ENCODE measurements at places on chromosomes 13 and 19.
A peak's percentile ranks its signal among the peaks of the same experiment; 100 is the strongest.

GRCh38 chr13:34942732-34943435, 814 bp downstream of the NBEA start:
- DNase-seq = no peak

GRCh38 chr13:77537289-77537919, 1.9 kb downstream of the SCEL start:
- no peak for DNase-seq

DNA sequence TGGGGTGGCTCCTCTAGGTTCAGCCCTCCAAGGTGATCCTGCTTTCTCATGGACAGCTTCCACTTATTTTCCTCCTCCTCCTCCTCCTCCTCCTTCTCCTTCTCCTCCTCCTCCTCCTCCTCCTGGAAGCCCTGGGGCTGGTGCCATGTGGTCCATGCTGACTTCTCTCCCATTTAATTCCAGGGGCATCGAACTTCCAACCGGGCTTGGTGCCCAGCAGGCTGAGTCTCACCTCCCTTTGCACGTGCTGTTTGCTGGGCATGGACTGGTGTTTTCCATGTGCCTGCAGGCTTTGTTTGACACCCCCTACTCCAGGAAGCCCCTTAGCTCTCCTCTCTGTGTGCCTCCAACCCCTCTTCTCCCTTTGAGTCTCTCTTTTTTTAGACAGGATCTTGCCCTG, 3.7 kb downstream of the MAST3 start:
- DNase-seq = no peak

- DNase-seq = no peak
Observed at GRCh38 chr13:74325106-74325505, 190.9 kb upstream of the KLF12 start.

DNA sequence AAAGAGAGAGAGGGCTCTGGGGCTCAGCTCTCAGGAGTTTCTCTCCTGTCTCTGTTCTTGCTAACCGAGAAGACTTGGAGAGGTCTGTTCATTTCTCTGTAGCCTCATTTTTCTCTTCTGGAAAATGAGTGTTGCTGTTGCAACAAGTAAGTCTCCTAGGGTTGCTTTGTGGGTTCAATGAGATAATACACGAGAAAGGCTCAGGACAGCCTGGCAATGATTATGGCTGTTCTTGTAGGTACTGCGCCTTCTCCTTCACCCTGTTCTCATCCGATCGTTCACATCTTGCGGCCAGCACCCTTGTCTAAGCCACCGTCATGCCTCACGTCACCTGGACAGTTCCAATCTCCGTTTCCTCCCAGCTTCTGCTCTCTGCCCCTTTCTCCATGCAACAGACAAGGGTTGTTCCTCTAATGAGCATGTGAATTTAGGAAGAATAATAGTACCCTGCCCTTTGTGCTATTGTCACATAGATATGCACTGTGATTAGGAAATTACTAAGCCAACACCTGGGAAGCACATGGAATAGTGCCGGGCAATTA, 4.2 kb downstream of the C5AR1 start:
- DNase-seq = no peak

DNA sequence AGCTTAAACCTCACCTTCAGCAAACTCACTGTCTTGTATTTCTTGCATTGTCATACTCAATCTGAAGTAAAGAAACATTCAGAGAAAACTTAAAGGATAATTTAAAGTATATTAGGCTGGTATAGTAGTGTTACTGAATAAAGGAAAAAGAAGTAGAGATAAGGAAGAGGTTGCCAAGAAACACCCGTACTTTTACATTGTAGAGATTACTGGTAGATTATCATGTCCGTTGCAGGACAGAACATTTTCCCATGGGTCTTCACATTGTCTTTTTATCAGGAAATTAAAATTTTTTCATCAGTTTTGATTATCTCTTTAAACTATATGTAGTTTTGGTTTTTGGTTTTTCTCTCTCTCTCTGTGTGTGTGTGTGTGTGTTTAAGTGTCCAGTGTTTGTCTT, 19.9 kb upstream of the GPR183 start:
- DNase-seq = no peak

DNA sequence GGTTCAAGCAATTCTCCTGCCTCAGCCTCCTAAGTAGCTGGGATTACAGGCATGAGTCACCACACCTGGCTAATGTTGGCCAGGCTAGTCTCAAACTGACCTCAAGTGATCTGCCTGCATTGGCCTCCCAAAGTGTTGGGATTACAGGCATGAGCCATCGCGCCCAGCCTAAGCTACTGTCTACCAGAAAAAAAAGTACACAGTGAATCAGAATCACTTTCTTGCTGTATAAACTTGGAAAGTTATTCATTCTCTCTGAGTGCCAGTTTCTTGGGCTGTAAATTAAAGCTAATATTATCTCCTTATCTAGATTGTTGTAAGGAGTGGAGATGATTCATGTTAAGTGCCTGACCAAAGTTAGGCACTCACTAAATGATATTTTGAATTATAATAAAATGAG, 242.8 kb downstream of the ENOX1 start:
- no peak for DNase-seq

DNA sequence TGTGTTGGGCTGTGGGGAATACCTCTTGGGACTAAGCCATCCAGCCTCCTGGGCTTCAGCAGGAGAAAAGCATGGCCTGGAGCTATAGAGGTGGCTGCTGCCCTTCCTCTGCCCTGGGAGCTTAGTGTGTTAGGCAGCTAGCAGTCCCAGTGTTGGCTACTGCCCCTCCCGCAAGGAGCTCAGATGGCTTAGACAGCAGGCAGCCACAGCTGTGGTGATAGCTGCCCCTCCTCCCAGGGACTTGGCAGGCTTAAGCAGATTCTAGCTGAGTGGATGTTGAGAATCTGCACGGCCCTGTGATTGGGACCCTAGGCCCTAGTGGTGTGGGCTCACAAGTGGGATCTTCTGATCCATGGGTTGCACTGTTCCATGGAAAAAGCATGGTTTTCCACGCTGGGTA, 264.5 kb downstream of the TDRD3 start:
- no peak for DNase-seq

DNA sequence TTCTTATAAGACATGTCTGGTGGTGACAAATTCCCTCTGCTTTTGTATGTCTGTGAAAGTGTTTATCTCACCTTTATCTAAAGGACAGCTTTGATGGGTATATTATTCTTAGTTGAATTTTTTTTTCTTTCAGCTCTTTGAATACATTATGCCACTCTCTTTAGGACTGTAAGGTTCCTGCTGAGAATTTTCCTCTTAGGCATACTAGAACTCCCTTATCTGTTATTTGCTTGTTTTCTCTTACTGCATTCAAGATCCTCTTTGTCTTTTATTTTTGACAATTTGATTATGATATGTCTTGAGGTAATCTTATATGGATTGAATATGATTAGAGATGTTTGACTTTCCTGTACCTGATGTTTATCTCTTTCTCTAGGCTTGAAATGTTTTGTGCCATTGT, 1328.4 kb downstream of the PCDH9 start:
- no peak for DNase-seq

- DNase-seq = no peak
Observed at GRCh38 chr13:105463011-105463501, 1072.4 kb downstream of the EFNB2 start.

- no peak for DNase-seq
Observed at GRCh38 chr19:19270749-19271571, 2.1 kb downstream of the TM6SF2 start.

- no peak for DNase-seq
Observed at GRCh38 chr13:109160357-109160756, 530.9 kb downstream of the MYO16 start.

GRCh38 chr19:10104665-10105508, 1.3 kb upstream of the PPAN start:
- peak; percentile 92 for DNase-seq

DNA sequence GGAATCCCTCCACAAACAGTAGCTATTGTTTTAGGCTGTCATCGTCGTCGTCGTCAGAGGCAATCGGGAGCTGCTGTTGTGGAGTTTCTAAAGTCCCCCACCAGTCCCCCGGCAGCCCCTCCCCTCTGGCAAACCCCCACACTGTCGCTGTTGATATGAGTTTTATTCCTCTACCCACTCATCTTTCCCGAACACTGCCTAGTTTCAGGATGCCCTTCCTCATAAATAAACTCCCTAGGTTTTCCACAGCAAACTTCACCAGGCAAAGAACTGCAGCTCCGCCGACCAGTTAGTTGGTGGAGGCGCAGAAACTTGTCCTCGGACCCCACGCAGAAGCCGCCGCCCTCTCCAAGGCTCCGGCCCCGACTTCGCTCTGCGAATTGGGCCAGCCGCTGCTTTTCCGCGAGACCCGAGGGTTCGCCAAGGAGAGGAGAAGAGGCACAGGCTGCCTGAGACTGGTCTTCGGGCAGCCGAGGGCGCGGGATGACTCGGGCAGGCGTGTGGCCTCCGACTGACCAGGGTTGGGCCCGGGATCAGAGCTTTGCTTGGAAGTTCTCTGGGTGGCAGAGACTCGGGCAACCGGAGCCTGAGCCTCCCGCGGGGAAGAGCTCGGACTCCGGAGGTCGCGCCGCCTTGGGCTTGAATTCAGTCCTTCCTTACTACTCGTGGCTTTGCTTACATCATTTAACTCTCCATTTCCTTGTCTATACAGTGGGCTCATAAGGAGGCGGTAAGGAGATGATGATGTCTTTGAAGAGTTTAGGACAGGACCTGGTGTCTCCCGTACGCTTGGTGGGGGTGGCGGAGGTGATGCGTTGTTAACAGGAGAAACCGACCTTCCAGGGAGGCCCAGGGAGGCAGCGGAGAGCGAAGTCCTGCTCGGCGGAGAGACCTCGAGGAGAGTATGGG, 7.9 kb downstream of the PDX1 start:
- DNase-seq = no peak

DNA sequence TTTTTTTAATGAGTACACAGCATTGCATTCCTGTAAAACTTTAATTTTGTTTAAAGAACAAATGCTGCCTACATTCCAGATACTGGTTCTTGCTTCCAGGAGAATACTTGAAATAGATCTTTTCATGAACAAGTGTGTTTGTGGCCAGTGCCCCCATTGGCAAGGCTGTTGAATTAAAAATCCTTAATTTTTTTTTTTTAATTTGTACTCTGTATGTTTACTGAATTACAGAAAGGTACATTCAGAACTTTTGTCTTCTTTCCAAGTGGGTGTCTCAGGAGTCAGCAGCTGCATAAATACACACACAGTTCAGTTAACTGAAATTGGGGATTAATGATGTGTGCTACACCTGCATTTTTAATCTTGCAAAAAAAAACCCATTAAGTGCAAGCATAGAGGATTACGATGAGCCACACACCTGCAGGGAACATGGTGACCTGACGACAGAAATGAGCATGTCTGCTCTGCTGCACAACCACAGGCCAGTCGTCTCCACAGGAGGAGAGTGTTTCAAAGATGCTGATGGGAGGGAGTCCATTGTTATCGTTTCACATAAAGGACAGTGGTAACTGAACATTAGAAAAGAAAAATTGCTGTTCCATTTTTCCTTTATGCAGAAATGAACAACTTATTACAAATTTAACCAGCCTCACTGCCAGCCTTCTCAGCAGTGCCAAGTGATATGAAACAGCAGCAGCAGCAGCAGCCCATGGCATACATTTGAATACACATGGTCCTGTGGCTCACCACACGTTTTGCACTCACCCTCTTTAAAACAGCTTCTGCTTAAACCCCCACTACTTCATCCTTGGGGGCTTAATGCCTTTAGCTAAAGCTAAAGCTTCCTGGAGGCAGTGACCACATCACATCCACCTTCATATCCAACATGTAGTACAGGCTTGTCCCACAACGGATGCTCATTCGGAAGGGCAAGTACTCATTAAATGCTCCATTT, 72.3 kb upstream of the RFC3 start:
- no peak for DNase-seq

GRCh38 chr13:66576381-66576780, 653.8 kb downstream of the PCDH9 start:
- no peak for DNase-seq

- no peak for DNase-seq
Observed at GRCh38 chr19:51367255-51367564, 1.0 kb upstream of the ETFB start.

GRCh38 chr13:37715606-37716015, 117.0 kb upstream of the POSTN start:
- no peak for DNase-seq

DNA sequence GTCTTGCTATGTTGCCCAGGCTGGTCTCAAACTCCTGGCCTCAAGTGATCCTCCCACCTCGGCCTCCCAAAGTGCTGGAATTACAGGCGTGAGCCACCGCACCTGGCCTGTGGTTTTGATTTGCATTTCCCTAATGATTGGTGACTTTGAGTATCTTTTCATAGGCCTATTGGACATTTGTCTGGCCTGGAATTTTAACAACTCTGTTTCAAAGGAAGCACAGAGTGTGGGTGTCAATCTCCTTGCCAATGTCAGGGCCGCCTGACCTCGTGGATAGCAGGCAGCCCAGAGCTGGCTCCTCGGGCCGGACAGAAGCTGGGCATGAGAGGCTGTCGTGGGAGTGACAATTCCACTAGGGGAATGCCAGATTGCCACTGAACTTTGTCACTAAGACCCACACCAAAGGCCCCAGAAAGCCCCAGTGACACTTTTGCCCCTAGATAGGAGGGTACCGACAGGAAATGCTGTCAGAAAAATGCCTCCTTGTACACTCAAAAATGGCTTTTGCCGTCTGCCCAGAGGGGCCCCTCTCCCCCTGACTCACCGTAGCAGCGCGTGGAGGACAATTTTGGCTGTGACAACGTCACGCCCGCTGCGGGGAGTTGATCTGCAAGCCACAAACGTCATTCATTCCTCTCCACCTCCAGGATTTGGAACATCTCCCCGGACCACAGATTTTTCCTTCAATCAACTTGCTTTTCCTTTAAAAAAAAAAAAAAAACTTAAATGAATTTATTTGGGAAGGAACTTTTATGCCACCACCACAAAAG, 11.7 kb upstream of the ADGRE5 start:
- peak; percentile 93 for DNase-seq

GRCh38 chr13:112815871-112816270, 126.0 kb downstream of the ATP11A start:
- DNase-seq = no peak

GRCh38 chr13:82002710-82003109, 1661.8 kb upstream of the SPRY2 start:
- DNase-seq = no peak

- DNase-seq = peak; percentile 98
Observed at GRCh38 chr19:52637718-52638585, at the start of gene ZNF83. Gene ZNF83 (minus strand): TSS chr19:52638355.

- DNase-seq = no peak
Observed at GRCh38 chr13:79626924-79627323, 146.0 kb downstream of the NDFIP2 start.

DNA sequence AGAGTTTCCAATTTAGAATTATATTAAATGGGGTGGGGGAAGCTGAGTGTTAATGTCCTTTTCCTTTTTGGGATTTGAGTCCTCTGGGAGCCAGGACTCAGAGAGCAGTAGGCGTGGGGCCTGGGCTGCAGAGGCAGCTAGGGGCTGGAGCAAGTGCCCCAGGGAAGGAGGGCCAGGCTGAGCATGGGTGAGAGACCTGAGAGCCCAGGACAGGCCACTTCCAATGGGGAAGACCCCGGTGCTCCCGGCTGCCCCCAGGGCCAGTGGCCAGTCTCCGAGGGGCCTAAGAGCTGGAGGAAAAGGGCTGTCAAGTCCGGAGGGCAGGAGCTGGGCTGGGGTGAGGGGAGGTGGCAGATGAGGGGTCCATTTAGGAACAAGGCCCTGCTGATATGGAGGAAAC, 371.5 kb downstream of the ZNF536 start:
- no peak for DNase-seq

GRCh38 chr13:102877303-102877702, 31.5 kb downstream of the ERCC5 start:
- DNase-seq = no peak

Data from CD4-positive, alpha-beta T cell treated with Interleukin-2 at 100 ng/mL for 4 hours (primary cell).